ENCODE measurements at places on chromosomes 6 and 20.

GRCh38 chr6:35771343-35771627, 5.1 kb upstream of the CLPSL2 start:
- DNase-seq: no peak

- DNase-seq: no peak
These were observed 42.4 kb downstream of the HAO1 start for GRCh38 chr20:7897781-7898364.

- no peak for DNase-seq
These were observed 505.0 kb upstream of the SLC35B3 start for GRCh38 chr6:8940356-8940755.

GRCh38 chr6:86937219-86938079, at the start of gene HTR1E:
TSS of gene HTR1E (plus strand) at chr6:86937528. CDS start at chr6:87015335, 77,807 bp downstream.
- DNase-seq: peak; percentile 16

DNA sequence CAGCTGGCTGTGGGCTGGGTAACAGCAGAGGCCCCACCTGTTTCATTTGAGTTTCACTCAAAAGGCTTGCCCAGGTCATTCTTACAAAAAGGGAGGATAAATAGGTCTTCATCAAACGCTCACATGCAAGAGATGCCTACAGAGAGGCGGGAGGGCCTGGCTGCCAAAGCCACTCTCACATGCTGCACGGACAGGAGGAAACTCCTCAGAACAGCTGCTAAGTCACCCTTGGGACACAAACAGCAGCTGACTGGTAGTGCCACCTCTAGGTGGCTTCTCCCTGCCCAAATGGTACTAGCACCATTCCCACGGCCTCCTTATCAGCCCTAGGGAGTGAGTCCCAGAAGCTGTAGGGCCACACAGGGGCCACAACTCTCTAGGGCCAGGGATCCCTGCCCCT, 23.8 kb downstream of the SLC22A23 start:
- DNase-seq: no peak

GRCh38 chr6:46051962-46052361, 36.3 kb upstream of the CLIC5 start:
- no peak for DNase-seq

GRCh38 chr6:31681135-31681671, 336 bp upstream of the LY6G5C start:
- DNase-seq: no peak

DNA sequence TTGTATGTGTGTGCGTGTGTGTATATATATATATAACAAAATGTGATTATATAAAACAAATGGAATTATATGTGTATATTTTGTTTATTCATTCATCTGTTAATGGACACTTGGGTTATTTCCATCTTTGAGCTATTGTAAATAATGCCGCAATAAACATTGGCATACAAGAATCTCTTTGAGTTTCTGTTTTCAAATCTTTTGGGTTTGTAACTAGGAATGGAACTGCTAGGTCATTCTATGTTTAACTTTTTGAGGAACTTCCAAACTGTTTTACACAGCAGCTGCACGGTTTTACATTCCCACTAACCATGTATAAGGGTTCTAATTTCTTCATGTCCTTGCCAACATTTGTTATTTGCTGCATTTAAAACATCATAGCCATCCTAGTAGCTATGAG, 39.9 kb upstream of the TGM2 start:
- no peak for DNase-seq

- no peak for DNase-seq
These were observed 35.3 kb downstream of the EFCAB8 start for GRCh38 chr20:32894026-32894483.

GRCh38 chr6:50654155-50654554, 59.2 kb upstream of the TFAP2D start:
- DNase-seq: no peak

DNA sequence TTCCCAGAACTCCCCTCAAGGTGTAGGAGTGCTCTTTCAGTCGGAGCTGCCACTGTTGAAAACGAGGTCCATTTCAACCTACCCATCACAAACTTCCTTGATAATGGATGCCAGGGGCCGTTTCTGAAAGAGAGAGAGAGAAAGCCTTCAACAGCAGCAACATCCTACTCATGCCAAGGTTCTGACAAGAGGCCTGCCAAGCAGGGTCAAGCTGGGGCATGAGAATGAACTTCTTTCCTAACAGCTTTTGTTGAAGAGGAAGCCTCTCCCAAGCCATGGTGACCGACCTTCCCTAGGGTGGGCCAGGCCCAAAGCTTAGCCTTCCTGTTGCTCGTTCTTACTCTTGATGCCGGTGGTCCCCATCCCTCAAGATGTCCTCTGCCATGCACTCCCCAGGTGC, 12.4 kb downstream of the ELMO2 start:
- DNase-seq: no peak

Data from C1 segment of cervical spinal cord (tissue), 14 donors.